ENCODE measurements at places on chromosomes 12 and 14.

DNA sequence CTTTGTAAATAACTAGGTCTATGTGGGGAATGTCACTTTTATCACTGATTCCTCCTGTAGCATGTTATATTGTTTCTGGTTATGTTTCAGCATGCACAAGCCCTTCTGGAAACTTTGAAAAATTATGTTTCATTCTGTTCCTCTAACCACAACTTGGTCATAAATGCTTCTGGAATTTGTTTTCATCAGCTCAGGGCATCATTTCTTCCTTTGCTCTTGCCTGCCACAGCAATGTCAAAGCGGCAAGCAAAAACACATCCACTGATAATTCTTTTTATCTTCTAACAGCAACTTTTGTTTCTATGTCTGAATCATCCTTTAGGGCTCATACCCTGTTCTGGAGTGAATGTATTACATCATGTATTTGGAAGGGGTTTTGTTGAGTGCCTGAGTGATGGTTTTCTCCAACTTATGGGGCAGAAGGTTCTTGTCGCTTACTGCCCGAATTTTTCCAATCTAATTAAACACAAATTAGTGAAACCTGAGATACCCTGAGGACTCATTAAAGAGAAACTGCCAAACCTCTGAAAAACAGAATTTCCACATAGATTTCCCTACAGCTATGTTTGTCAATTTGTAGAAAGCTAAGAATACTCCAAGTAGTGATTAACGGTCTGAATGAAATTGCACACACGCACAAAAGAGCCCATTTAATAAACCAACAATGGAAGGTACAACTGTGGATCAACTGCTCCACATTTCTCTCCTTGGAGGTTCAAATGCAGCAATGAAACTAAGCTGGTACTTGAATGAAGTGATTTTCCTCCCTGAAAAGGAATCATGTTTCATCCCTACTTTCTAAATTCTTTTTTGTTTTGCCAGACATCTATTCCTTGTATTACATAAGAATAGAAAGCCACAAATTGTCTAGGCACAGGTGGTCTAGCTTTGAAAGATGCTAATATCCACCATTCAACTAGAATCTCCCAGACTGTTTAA is 173.5 kb upstream of the KRR1 start:
- no peak for DNase-seq

DNA sequence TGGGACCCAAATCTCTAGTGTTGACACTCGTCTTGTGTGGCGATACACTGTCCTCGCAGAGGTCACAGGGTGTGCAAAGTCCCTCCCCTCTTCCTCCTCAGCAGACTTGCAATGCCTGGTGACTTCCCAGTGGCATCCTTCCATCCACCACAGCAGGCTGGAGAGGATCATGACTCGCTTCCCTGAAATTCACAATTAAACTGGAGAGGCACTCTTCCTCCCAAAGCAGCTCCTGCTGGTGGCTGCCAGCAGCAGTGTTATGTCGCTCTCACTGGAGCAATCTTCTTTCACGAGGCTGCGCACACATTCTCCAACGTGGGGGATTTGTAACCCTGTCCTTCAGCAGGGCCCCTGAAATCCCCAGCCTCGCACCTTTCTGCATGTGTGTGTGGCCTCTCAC is 145.2 kb upstream of the TMCC3 start:
- no peak for DNase-seq

DNA sequence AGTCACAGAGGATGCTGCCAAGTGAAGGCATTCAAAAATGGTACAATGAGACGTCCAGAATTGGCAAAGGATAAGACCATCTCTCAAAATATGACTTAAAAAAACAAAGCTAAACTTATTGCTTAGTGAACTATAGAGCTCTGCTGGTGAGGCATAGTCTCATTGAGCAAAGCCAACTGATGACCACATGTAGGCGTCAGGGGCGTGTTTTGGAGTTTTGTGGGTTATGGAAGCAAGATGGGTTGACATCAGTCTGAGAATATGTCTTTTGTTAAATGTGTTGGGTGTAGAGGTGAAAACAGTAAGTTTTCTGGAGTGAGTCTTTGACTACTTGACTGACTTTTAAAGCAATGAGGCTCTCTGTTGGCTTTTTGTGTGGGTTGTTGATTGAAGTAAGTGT is 47.2 kb downstream of the ATL1 start:
- no peak for DNase-seq

DNA sequence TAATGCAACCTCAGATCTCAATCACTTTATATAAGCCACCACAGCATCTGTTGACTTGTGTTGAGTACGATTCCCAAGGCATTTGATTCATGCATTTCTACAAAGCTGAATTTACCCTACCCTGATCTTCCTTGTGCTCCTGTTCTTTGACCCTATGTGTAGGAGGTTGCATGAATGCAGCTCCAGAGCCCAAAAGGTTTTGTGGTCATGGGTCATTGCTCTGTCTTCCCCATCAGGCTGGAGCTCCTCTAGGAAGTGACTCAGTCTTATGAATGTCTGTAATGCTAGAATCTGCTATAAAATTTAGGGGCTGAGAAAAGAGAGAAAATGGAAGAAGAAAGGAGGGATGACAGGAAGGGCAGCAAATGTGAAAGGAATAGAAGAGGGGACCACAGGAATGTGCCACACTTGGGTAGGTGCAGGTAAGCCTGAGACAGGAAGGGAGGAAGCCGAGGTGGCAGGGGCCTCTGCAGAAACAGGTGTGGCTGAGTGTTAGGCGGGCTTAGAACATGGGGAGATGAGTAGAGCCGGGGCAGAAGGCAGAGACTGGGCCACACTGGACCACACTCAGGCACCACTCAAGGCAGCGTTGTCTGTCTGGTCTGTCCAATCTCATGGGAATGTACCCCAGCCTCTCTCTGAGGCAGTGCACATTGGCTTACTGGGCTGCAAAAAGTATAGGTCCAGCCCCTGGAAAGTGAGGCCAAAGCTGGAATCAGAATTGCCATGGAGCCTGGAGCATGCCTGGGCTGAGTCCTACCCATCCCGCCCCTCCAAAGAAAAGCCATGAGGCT is 334.1 kb downstream of the BCL11B start:
- no peak for DNase-seq

DNA sequence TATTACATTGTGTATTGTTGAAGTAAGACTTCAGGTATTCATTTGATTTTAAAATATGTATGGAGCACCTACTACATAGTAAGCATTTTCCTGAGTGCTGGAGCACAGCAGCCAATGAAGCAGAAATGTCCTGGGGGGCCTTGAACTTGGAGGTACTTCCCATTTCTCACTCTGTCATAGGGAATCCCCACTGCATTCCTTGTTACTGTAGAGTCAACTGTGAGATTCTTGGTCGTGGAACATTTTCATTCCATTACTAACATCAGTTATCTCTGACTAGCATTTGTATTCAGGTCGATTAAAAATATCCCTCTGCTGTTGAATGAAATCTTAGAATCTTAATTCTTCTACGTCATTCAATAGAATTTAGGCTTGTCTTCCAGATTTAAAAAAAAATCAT is 66.7 kb downstream of the PDE3A start:
- DNase-seq: no peak

DNA sequence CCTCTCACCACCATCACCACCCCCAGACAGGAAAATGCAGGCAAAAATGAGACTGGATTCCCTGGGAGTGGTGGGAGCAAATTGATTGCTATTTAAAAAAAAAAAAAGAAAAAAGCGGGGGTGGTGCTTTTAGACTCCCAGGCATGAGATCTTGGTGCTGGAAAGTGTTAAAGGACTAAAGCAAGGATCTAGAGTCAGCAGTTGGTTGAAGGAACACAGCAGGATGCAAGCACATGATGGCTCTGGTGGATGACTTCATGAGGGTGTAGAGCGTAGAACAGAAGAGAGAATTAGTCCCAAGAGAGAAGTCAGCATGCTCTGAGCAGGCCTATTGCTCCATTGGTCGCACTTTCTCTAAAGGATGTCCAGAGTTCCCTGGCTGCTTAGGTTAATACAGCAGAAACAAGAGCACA is 183.8 kb upstream of the HMGA2 start:
- DNase-seq: no peak

- DNase-seq: peak; percentile 19
Measured at GRCh38 chr12:132444957-132445883, 44.7 kb upstream of the FBRSL1 start.

DNA sequence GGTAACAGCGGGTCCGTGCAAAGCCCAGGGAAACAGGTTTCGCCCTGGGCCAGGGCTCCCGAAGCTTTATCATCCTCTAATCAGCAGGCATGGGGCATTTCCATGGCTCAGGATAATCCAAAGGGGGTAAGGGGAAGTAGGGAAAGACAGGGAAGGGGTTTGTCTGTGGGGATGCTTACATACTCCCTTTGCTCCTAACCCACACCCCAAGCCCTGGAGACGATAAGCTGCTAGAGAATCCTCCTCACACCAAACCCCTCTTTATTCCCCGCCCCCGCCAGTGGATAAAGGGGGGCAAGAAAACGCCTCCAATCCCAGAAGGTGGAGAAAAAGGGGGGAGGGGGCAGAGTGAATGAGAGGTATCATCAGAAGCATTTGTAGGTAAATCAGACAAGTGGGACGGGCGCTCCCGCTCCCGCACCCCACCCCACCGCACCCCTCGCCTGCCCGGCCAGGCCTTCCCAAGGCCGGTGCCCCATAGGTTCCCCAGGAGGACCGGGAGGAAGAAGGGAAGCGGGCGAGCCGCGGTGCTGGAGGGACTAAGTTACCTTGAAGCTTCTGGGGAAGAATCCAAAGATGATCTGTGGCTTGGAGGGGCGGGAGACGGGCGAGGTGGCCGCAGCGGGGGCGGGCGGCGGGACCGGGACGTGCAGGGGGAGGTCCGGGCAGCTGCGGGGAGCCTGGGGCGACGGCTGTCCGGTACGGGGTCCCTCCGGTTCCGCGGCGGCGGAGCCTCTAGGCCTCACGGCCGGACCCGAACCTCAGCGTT is 762 bp downstream of the PPP2R5E start:
- DNase-seq: peak; percentile 8

DNA sequence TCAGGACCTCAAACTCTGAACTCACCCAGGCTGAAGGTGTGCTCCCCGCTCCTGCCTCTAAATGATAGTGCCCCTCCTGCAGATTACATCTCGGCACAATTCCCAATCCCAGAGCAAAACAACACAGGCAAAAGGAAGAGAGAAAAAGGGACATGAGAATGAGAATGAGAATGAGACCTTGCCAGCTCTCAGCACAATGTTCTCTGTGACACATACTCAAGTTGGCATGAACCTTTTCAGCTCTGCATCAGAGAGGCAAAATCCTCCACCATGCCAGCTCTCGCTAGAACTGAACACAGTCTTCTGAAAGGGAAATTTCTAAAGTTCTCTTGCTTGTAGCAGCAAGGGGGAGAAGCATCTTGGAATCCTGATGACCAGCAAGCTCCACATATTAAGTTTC is 84.6 kb downstream of the KSR2 start:
- DNase-seq: no peak

DNA sequence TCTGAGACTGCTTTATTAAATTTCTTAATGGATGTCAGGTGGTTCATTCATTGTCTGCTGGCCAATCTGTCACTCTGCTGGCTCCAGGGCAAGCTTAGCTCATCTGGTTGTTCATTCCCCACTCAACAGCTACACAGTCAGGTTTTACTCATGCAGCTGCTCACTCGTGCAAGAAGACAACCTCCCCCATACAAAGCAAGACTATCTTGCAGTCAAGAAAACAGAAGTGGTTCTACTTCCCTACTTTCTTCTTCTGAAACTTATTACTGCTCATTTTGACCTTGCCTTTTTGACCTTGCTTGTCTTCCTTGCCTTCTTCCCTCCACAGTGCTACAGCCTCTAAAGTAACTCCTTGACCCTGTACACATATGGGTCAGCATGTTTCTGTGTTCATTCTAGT is 277.9 kb downstream of the SSPN start:
- DNase-seq: peak; percentile 46

- no peak for DNase-seq
Measured at GRCh38 chr12:108670066-108670631, 36.5 kb upstream of the SELPLG start.

DNA sequence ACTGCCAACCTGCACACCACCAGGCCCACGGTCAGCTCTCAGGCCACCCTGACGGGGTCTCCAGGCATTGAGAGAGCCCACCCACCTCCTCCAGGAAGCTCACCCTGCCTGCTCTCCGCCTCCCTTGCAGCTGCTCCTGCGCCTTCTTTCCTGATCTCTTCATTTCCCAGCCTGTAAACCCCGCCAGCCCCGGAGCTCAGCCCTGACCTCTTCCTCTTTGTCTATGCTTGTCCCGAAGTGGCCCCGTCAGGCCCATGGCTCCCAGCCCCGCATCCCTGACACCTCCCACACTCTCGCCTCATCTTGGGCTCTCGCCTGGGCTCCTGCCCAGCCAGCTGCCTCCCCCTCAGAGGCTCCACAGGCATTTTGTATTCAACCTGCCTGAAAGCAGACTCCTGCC is 139.3 kb downstream of the CALM1 start:
- DNase-seq: no peak

- DNase-seq: peak; percentile 38
Measured at GRCh38 chr12:70534466-70534865, 102.8 kb downstream of the PTPRB start.

DNA sequence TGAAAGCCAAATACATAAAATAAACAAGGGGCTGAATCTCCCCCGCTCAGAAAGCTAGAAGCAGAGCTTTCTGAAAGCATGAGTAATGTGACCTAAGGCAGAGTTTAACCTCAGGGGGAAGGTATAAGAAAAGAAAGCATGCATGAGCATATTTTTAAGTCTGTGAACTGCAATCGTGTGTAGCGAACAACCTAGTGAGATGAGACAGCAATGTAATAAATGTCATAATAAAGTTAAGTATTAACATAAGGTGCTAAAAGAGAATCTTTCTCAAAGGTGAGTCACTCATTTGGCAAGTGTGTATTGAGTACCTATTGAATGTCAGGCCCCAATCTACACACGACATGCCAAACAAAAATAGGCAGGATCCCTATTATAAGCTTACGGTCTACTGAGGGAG is 14.2 kb upstream of the WDR20 start:
- no peak for DNase-seq

DNA sequence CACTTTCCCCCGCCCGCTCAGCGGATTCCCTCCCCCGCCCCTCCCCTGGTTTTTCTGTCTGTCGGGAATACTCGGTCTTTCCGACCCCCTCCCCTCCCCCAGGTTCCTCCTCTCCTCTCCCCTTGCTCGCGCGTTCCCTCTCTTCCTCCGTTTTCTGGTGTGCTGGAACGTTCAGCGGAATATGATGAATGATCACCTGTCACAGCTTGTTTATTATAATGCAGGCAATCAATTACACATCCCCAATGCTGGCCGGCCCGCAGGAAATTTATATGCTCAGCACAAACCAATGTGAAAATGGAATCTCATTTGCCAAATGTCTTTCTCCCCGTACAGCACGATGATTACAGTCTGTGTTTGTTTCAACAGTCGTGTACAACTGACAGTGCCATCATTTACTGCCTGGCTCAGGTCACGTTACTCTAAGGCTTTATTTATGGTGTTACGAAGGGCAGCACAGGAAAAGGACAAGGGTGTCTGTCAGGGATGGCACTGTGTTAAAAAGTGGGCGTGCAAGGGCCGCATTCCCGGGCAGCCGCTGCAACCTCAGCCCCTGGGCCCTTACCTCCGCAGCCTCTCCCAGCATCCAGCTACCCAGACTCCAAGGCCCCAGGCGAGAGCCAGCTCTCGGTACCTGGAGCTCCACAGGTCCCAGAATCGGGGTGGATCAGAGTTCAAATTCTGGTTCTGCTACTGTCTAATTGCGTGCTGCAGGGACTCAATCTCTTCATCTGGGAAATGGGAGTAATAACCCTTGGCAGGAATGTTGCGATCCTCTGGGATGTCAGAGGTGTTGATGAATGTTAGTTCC is 24.7 kb upstream of the MAP1LC3B2 start:
- DNase-seq: peak; percentile 41

GRCh38 chr12:44774815-44775411 is 101.2 kb downstream of the NELL2 start:
- no peak for DNase-seq

Data from pons (tissue), 1 donor.